Femur (tissue), 1 donor: ENCODE measurements at places on chromosomes 7 and 10.

DNA sequence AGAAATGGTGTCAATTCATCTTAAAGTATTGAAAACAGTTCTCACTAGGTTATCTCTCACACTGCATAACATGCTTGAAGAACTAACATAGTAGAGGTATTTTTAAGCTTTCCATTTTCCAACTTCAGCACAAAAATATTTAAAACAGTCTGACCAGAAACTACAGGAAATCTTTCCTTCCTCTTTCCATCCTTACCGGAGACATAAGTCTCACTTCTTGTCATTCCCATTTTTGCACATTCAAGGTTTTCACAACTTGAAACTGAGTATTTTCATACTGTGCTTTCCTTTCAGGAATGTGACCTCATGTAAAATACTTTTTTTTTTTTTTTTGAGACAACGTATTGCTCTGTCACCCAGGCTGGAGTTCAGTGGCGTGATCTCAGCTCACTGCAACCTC, 45.2 kb downstream of the ARHGAP12 start:
- DNase-seq = no peak

DNA sequence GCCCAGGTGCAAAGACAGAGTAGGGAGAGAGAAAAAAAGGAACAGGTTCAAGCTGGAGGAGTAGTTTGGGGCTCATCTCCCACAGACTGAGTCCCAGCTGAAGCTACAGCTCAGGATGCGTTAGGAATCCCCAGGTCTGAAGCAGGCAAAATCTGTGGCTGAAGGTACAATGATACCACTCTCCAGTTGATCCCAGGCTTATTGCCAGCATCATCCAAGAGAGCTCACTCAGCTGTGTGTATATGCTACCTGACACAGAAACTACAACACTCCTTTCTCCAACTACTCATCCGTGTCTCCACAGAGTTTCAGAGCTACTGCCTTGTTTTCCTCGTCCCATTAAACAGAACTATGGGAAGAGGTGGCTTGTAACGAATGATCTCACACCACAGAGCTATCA, 851.3 kb downstream of the GRID1 start:
- no peak for DNase-seq

GRCh38 chr7:20350518-20350951, 19.8 kb downstream of the ITGB8 start:
- DNase-seq = peak; percentile 59

GRCh38 chr10:49081547-49082275, 33.6 kb downstream of the VSTM4 start:
- DNase-seq = peak; percentile 59

DNA sequence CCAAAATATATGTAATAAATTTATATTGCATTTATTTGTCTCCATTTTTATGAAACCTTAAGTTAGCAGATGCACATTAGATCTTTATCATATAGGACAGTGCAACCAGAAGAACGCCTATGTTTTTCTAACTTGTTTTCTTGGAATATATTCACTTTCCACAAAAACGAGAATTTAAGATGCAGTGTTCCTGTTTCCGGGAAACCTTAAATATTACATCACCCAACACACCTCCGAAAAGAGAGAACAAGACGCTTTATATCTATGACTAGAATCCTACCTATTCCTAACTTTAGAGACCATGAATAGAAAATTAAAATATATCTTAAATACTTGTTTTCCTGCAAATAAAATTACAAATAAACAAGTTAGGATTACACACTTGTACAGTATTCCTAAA, 1.9 kb downstream of the EZH2 start:
- DNase-seq = no peak

DNA sequence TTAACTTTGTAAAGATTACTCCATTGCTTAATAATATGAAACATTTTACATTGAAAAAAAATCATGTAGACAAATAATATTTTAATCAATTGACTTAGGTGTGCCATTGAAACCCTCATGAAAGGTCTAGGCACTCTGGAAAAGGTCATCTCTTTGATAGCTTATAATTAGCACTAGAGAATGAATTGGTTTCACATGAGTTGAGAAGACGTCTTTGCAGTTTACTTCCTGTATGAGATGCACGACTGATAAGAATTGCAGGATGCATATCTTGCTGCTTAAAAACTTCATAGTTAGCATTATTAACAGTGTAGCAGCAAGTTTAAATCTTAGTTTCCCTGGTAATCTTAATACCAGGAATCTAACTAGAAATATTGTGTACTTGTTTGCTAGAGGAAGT, 614.2 kb upstream of the COBL start:
- no peak for DNase-seq

DNA sequence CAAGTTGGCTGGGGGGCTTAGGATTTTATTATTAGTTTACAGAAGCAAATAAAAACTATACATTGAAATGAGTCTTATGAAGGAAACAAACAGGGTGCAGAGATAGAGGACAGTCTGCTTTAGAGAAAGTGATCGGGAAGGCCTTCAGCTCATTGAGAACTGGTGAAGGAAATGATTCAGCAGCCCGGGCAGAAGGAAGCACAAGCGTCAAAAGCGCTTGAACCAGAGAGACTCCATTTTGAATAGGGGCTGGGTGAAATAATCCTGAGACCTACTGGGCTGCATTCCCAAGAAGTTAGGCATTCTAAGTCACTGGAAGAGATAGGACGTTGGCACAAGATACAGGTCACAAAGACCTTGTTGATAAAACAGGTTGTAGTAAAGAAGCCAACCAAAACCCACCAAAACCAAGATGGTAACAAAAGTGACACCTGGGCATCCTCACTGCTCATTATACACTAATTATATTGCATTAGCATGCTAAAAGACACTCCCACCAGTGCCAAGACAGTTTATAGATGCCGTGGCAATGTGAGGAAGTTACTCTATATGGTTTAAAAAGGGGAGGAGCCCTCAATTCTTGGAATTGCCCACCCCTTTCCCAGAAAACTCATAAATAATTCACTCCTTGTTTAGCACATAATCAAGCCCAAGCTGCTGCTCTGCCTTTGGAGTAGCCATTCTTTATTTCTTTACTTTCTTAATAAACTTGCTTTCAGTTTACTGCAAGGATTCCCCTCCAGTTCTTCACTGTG, 83.1 kb upstream of the MPP7 start:
- DNase-seq = no peak
